Fibroblast of the aortic adventitia (primary cell): ENCODE measurements at places on chromosomes 7 and 10. TPM values are rescaled to one million over a fixed set of nuclear protein-coding genes. Genes with fewer than 3 reads are reported as not detected.

GRCh38 chr7:125222596-125222995, 293.0 kb upstream of the POT1 start:
- DNase-seq: no peak

DNA sequence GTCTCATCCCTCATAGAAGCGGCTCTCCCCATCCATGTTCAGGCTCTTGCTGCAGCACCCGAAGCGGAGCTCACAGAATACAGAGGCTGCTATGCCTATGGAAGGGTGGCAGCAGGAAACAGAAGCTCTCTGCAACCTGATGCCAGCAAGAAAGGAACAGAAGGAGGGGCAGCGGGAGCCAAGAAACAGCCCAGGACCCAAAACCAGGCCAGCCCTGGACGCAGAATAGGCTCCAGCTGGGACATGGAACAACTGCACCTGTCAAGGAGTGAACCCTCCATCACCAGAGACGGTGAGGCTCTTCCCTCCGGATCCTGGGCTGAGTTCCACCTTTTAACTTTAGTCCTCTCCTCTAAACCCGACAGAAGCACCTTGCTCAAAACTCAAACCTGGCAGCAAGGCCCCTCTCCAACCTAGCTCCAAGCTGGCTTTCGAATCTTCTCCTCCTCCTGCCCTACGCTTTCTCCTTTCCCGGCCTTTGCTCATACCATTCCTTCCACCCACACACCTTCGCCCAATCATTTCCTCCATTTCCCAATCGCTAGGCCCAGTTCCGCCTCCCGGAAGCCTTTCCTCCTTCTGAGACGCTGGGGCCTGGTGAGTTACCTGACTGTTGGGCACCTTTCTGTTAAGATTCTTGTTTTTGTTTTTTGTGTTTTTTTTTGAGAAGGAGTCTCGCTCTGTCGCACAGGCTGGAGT, 122.8 kb upstream of the ZNF92 start:
- no peak for DNase-seq

DNA sequence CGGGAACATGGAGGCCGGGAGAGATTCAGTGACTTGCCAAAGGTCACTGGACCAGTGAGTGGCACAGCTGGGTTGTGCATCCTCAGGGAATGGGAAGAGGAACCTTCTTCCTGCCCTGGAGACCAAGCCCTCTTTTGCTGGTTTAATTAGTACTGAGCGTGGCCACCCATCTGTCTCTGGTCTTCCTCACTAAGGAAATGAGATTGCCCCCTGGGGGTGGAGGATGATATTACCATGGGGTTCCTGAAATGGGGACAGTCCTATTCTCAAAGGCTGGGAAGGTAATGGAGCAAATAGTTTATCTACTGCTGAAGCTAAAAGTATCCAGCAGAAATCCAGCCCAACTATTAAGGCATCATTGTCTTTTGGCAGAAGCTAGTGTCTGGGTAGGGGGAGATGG, 98.6 kb upstream of the FGFR2 start:
- DNase-seq: no peak

GRCh38 chr10:5570979-5571810, 46.4 kb downstream of the CALML3 start:
- no peak for DNase-seq

DNA sequence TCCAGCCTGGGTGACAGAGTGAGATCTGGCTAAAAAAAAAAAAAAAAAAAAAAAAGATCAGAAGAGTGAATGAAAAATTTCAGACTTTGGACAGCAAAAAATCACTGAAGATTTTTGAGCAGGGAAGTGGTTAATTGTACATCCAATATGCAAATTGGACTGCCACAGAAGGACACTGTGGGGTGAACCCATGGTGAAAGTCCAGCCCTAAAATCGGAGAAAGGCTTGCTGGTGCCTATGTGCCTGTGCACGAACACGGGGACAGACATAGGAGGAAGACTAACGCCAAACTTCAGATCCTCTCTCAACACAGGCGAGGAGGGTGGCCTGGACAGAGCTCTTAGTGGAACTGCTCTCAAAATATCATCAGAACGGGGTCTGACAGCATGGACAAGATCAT, 65.5 kb downstream of the FAM171A1 start:
- DNase-seq: no peak

Gene SLC26A3
- total RNA-seq: not detected in 2 replicates

Gene MYOF
- 381 and 408 TPM in 2 replicates for total RNA-seq
